HCT116 (cell line): ENCODE measurements at places on chromosomes 3 and 15. TPM values are rescaled to one million over a fixed set of nuclear protein-coding genes. Genes with fewer than 3 reads are reported as not detected.

Gene ITGB5
- 77.8 TPM for total RNA-seq

Gene BCHE
- not detected for total RNA-seq

Gene GOLGA6A
- 0.39 TPM for total RNA-seq

Gene CAND2
- total RNA-seq, result not detected

Gene CAPN3
- total RNA-seq, result 1.8 TPM

Gene TM4SF1
- total RNA-seq, result 0.66 TPM

Gene ADGRG7
- total RNA-seq, result not detected

Gene IL17RD
- total RNA-seq, result 12.3 TPM

Gene NPAP1
- total RNA-seq, result not detected

Gene CCR3
- total RNA-seq, result not detected

Gene SLC28A2
- total RNA-seq, result not detected

Gene ASB14
- total RNA-seq, result not detected

Gene ANKRD63
- total RNA-seq, result 0.89 TPM

Gene CRELD1
- total RNA-seq, result 18.7 TPM
